ENCODE measurements at places on chromosomes 6 and 20.

- DNase-seq: no peak
These were observed 74.1 kb upstream of the SLC4A11 start for GRCh38 chr20:3312940-3313682.

- no peak for DNase-seq
These were observed 24.8 kb upstream of the IGF2R start for GRCh38 chr6:159943968-159944598.

GRCh38 chr6:11634948-11635347, 97.4 kb downstream of the TMEM170B start:
- DNase-seq: no peak

DNA sequence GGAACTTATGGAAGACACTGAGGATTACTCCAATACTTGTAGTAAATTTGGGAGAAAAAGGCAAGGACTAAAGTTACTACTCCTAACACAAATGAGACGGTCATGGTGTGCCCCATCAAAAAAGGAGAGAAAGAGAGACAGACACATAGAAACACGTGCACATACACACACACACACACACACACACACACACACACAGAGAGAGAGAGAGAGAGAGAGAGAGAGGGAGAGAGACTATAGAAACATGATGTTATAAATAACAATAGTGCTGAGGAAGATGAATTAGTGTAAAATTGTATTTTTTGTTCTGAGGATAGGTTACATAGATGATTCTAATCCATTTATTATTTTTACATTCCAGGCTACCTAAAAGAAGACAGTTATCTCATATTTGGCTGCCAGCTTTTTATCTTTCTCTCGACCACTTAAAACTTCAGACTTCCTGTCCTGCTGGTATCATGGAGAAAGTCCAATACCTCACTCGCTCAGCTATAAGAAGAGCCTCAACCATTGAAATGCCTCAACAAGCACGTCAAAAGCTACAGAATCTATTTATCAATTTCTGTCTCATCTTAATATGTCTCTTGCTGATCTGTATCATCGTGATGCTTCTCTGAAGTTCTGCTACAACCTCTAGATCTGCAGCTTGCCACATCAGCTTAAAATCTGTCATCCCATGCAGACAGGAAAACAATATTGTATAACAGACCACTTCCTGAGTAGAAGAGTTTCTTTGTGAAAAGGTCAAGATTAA, 10.5 kb downstream of the PLN start:
- no peak for DNase-seq

- no peak for DNase-seq
These were observed 92.1 kb downstream of the POPDC3 start for GRCh38 chr6:105087571-105088211.

DNA sequence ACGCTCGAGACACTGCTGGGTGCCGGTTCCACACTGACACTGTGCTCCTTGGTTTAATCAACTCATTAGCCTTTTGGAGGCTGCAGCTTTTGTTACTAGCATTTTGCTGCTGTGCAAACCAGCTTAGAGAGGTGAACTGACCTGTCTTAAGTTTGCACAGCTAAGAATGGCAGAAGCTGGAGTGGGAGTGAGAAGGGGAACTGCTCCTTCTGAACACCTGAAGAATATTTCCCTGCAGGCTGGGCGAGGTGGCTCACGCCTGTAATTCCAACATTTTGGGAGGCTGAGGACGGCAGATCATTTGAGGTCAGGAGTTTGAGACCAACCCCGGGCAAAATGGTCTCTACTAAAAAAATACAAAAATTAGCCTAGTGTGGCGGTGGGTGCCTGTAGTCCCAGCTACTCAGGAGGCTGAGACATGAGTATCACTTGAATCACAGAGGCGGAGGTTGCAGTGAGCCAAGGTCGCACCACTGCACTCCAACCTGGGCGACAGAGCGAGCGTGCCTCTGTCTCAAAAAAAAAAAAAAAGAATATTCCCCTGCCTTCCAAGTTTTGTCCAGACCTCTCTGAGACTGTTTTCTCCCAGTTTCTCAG, 5.0 kb downstream of the CEBPB start:
- DNase-seq: no peak

Data from NCI-H510A (cell line).